ENCODE measurements at places on chromosomes 2 and 18.

- DNase-seq, result no peak
Measured at GRCh38 chr2:43518718-43519117, 77.1 kb downstream of the THADA start.

DNA sequence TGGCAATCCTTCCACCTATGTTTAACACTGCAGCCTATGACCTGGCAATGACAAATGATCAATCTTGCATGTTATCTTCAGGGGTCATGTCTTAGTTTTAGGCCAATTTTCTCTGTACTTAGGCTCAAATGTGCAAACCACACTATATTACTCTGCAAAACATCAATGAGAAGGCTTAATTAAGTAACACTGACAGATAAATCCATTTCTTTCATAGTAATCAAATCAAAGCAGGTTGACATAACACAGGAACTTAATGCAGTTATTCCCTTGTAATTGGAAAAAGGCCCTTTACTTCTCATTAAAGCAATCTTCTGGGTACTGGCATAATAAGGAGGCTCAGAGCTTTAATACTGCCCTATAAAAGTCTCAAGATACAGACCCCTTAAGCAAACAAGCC is 114.4 kb downstream of the TCF4 start:
- no peak for DNase-seq

DNA sequence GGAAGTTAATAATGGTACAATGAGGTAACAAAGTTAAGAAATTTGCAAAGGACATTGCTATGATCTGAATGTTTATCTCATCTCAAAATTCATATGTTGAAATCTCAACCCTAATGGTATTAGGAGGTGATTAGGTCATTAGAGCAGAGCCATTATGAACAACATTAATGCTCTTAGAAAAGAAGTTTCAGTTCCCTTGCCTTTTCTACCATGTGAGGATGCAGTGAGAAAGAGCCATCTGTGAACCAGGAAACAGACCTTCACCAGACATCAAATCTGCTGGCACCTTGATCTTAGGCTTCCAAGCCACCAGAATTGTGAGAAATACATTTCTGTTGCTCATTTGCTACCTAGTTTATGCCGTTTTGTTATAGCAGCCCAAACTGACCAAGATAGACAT is 757.6 kb downstream of the NR4A2 start:
- DNase-seq, result no peak

GRCh38 chr2:46337208-46337994 is 40.2 kb downstream of the EPAS1 start:
- no peak for DNase-seq

- no peak for DNase-seq
Measured at GRCh38 chr18:36493349-36494159, 196.0 kb downstream of the FHOD3 start.

GRCh38 chr2:119012345-119013301 is 70.6 kb downstream of the MARCO start:
- DNase-seq, result no peak

DNA sequence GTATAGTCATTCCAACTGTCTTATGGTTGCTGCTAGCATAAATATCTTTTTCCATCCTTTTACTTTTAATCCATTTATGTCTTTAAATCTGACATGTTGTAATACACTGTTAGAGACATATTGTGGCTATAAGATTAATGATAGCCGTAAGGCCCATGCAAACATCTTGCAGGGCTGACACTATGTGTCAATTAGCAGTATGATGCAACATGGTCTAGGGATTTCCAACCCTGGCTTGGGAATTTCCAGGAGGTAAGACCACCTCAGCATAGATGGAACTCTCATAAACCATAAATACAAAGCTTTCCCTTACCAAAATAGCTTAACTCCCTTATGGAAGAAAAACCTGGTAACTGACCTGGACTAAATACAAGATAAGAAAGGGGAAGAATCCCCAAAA is 16.5 kb downstream of the SCLY start:
- no peak for DNase-seq

- no peak for DNase-seq
Measured at GRCh38 chr2:105723431-105723830, 21.3 kb upstream of the NCK2 start.
